ENCODE measurements at places on chromosomes 12 and 14.

- DNase-seq: no peak
Measured at GRCh38 chr12:110869026-110869425, 22.2 kb downstream of the CCDC63 start.

DNA sequence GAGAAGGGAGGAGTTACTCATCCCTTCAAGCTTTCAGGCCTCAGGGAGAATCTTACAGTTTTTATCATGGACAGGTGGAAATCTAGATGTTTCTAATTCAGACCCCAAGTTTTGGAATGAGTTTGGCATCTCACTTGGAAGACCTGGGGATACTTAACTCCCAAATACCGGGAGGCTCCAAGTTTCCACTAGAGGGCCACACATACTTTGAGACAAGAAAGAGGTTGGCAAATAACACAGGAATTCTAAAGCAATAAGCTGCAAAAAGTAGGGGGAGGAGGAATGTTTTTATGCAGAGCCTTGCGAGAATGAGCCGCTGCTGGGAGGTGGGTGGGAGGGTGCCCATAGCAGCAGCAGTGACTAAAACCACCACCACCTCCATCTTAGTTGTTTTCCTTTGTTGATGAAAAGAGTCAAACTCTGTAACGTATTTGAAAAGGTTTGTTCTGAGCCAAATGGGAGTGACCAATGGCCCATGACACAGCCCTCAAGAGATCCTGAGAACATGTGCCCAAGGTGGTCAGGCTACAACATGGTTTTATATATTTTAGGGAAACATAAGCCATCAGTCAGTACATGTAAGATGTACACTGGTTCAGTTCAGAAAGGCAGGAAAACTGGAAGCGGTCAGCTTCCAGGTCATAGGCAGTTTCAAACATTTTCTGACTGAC lies 34.2 kb upstream of the RNASE1 start:
- no peak for DNase-seq

DNA sequence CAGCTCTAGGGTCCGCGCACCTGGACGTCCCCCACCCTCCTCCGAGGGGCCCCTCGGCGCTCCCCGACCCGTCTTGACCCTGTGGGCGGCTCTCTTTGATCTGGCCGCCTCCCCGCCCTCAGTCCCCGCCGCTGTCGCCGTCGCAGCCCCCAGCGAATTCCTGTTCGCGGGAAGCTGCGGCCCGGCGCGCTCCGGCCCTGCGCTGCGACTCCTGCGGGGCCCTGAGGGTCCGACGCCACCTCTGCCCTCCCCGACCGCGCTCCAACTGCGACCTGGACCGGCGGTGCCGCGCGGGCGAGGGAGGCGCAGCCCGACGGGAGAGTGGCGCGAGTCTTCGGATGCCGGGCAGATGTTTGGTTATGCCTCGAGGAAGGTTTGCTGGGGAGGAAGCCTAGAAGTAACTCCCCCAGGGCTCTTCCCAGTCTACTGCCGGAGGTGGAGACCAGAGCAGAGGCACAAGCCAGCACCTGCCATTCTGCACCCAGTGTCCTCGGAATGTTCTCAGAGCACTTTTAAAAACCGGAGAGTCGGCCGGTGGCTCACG lies 440 bp upstream of the ISM2 start:
- no peak for DNase-seq

GRCh38 chr12:41924111-41924510 lies 220.6 kb downstream of the GXYLT1 start:
- DNase-seq: no peak

DNA sequence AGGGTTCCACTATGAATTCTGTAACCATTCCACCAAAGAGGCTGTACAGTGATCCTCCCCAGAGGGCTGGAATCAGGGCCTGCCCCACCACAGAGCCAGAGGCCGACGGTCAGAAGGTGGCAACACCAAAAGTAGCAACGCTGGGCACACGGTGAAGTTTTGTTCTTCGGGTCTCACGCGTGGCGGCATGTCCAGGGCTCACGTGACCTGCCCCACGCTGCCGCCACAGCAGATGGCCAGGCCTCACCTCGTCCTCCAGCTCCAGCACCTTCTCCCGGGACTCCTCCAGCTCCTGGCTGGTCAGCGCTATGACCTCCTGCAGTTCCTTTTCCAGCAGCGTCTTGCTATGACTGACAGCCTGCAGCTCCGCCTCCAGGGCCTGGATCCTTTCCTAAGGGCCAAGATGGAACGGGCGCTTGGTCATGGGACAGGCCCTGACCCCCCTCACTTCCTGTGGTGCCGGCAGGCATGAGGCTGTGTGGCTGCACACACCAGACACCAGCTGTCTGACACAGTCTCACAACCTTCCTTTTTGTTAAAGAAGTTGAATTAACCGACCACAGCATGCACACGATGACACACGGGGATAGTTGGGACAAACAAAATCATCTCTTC lies 22.4 kb upstream of the ANKLE2 start:
- DNase-seq: no peak

DNA sequence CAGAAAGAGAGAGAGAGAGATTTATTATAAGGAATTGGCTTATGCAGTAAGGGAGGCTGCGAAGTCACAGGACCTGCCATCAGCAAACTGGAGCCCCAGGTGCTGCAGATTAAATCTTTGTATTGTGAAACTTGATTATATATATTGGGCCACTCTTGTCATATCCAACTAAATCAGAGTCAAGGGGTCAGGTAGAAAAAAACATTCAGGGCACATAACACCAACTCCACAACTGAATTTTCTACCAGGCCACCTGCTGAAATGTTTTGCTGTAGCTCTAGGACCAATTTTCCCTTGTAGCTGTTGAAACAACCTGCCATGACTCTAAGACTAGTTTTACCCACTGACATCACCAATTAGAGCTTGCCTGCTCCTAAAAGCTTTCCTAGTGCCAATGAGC lies 1240.8 kb downstream of the SLC16A7 start:
- no peak for DNase-seq

DNA sequence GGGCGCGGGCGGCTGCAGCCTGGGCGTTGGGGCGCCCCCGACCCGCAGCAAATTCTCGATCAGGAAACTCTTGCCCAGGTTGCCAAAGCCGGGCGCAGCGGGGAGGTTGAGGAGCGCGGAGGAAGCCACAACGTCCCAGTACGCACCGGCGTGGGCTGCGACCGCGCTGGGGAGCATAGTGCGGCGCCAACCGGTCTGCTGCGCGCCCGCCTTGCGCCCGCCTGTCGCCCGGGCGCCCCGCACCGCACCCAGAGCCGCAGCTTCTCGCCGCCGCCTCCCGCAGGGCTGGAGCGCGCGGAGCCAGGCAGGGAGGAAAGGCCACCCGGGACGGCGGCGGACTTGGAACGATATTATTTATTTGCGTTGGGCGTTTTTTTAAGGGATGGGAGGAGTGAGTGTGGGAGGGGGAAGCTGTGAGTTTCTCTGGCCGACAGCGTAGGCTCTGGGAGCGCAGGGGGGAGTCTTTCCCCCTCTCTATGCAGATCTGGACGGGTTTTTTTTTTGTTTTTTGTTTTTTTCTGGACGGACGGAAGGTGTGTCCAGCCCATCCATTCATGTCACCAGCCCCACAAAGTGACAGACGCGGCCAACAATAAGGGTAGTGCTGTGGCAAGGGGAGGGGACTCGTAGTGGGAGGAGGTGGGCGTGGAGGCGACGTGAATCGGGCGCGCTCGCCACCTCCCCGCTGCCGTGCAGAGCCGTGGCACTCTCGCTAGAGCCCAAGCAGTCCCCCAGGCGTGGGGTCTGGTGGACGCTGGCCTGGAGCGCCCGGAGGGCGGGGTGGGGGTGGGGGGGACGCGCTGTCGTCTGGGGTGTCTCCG lies at the start of gene DBX2:
Gene DBX2 (minus strand): TSS at position 349 of the 821 bp plus-strand sequence. CDS start 172 bp downstream, at position 177.
- DNase-seq: no peak

DNA sequence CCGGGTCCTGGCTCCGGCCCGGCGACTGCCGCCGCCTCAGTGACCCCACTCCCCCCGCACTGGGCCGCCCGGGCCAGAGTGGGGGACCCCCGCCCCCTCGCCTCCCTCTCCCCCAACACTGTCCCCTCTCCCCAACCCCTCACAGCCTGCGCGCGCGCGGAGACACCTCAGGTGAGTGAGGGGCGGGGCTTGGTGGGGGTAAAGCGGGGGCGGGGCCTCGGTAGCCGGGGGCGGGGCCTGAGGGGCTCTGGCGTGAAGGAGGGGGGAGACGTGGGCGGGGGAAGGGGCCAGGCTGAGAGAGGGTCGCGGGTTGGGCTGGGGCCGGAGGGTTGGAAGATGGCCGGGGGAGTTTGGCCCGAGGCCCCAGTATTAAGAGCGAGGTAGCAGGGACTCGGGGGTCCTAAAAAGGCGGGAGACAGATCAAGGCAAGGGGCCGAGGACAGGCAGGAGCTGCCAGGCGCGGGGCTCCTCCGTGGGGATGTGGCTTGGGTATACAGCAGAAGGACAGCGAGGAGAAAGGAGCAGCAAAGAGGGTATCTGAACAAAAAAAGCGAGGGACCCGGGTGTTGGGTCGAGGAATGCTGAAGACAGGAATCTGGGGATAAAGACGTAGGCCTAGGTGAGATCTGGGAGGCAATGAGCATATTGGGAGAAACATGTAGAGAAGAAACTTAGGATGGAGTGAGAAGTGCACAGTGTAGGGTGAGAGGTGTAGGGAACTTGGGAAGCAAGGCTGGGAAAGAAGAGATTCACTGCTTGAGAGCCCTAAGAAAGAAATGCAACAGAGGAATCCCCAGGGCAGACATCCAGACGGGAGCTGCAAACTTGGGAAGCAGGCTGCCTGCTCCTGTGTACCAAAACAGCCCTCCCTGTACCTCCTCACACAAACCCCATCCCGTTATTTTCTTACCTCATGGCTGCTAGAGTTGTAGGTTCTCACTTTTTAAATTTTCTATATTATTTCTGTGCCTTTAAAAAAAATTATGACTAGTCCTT lies 10.8 kb downstream of the SUOX start:
- peak; percentile 55 for DNase-seq

- no peak for DNase-seq
Measured at GRCh38 chr14:57352396-57353170, 37.8 kb upstream of the NAA30 start.

DNA sequence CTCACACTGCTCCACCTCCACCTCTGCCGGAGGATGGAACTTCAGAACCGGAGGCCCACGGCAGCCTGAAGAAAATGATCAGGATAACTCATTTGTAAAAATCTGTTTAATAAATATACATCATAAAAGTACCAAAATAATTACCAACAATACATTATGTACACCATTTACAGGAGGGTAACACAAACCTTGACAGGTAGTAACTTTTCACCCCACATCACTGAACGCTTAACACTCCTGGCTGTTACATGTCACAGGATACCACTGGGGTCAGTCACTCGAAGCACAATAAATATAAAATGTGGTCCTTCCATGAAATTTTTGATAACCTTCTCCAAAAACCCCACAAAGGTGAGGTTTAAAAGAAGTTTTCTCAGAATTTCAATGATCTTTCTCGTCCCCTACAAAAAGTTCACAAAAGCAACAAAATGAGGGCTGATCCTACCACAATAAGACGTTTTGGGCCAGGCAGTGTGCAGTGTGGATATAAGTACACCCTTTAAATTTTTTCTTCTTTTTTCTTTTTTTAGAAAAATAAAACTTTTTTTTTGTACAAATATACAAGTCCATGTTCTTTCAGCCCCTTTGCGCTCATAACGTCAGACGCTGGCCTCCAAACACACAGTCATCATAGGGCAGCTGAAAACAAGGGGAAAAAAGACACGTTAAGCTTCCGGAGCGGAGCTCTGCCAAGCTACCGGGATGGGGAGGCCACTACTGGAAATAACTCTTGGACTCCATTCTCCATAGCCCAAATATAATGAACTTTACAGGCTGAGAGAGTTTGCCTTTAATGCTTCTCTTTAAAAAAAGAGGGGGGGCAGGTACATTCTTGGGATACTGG lies 2.9 kb downstream of the NFKBIA start:
- no peak for DNase-seq

GRCh38 chr12:46908236-46908935 lies 82.6 kb upstream of the SLC38A4 start:
- no peak for DNase-seq

GRCh38 chr14:61196792-61197191 lies 84.3 kb downstream of the TMEM30B start:
- DNase-seq: no peak

- DNase-seq: no peak
Measured at GRCh38 chr14:66383771-66384170, 102.4 kb upstream of the CCDC196 start.

DNA sequence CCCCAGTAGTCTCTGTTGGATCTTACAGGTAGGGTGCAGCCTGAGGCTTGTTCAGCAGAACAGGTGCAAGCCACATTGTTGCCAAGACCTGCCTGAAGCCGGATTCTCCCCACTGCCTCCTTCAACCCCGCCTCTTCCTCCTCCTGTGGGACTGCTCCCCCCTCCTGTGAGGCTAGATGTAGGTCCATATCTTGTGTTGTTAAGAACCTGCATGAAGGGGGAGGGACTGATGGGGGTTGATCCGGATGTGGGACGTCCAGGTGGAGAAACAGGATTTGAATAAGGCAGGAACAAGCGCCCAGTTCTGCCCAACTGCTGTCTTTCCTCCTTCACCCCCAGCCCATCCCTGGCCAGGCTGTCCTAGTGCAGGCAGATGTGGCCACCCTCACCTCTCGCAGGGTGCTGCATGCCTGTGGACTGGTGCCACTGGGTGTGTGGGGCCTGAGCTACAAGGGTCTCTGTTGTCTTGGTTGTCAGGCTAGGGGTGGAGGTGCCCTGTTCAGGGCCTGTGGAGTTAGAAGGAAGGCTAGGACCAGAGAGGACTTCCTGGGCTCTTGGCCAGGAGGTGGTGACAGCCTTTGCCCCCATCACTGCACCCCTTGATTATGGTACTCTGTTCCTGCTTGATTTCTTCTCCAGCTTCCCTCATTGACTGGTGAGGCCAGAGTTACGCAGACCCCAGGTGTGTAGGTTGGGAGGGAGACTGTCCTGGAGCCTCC lies 1.4 kb downstream of the NR4A1 start:
- no peak for DNase-seq

GRCh38 chr14:74599321-74599761 lies 12.7 kb downstream of the LTBP2 start:
- DNase-seq: no peak

GRCh38 chr12:15789220-15790171 lies at the start of gene EPS8:
EPS8 (minus strand) TSS chr12:15789388; CDS start chr12:15682951, 106,437 bp downstream.
- peak; percentile 77 for DNase-seq

- DNase-seq: no peak
Measured at GRCh38 chr12:89831310-89832095, 122.9 kb upstream of the ATP2B1 start.

GRCh38 chr14:90739318-90740068 lies 76.7 kb downstream of the TTC7B start:
- DNase-seq: no peak

DNA sequence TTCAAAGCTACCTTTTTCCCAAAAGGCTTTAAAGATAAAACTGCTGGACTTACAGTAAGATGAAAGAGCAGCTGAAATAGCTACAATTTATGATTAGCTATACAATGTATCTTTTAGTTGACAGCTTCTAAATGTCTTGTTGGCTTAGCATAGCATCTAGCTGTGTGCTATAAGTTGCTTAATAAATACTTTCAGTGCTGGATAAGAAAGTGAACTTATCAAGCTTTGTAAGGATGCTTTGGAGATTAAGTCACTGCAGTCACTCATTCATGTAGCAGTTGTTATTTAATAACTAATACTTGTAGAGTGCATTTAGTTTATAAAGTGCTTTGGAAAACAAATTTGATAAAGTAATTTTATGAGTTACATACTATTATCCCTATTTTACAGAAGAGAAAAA lies 14.6 kb downstream of the CFAP54 start:
- DNase-seq: no peak

GRCh38 chr12:9334041-9334692 lies 126.0 kb upstream of the PZP start:
- DNase-seq: no peak

GRCh38 chr14:105091517-105092170 lies 26.4 kb upstream of the GPR132 start:
- DNase-seq: no peak

- DNase-seq: no peak
Measured at GRCh38 chr12:92027701-92028440, 117.8 kb downstream of the BTG1 start.
